ENCODE measurements at places on chromosomes 2 and 18.

GRCh38 chr2:48727560-48727959 is 28.0 kb downstream of the LHCGR start:
- no peak for DNase-seq

GRCh38 chr2:200483729-200484198 is 26.1 kb downstream of the KCTD18 start:
- DNase-seq, result no peak

GRCh38 chr18:39698436-39698835 is 2132.8 kb upstream of the CELF4 start:
- DNase-seq, result no peak

- no peak for DNase-seq
Observed at GRCh38 chr2:195279840-195280427, 377.1 kb upstream of the SLC39A10 start.

DNA sequence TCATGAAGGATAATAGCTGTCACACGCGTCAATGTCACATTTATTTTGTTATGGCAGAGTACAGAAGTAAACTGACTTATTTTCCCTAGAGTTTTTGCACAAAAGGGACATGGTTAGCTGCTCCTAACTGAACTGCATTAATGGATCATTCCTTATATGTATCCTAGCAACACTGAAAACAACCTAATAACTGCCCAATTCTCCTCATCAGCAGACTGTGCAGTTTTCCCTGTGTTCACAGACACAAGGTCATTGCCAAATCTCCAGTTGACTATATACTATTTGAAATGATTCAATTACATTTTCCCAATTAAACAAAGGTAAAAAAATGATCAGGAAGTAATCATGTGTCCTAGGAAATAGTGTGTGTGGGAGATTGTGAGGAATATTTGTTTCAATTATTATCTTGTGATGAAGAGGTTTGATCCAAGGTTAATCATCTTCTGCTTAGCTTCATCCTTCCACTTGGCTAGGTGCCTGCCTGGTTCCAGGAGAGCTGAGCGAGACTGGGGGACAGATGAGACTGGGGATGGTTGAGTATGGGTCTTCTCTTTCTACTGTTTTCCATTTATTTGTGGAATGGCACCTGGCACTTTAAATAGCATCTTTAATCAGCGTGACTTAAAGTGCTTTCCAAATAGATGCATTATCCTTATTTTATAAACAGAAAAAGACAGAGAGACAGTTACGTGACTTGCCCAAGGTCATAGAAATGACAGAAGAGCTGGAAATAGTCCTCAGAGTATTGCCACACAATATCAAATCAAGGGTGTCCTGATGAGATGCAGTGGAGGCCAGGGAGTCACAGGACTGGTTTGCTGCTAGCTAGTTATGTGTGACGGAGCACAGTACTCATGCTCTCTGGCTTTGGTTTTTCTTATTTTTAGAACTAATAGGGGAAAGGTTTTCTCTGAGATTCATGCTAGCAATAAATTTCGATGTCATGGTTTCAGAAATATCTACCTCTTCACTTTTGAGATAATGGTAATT is 335.6 kb downstream of the PIK3C3 start:
- no peak for DNase-seq

GRCh38 chr2:68971591-68972231 is 2.7 kb upstream of the GKN1 start:
- DNase-seq, result peak; percentile 8

DNA sequence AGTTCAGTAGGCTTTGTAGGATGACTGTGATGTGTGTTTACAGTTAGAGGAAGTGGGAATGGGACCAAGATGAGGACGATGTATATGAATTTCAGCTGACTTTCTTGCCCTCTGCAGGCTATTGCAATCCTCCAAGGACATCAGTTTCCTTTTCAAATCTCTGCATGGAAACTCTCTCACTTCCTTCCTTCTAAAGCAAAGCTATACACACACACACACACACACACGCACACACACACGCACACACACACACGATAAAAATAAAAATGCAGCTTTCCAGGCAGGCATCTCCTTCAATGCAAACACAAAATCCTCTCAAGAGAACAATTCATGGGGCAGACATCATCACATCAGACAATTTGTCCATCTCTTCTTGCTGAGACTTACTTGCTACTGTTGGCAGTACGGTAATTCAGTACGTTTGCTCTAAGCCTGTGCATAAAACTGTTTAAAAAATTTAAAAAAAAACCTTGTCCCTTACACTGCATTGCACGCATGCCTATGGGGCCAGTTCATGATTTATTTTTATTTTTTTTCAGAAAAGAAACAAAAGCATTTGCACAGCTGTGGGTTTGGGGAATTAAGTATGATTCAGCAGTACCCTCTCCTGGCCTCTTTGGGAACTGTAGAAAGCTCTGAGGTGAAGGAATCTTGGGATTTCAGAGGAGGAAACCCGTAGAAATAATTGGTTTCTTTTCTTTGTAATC is 27.1 kb upstream of the ICOS start:
- no peak for DNase-seq

Measured in stimulated activated effector memory CD8-positive, alpha-beta T cell treated with anti-CD3 and anti-CD28 coated beads, Interleukin-12 subunit alpha, Interleukin-12 subunit beta, amount 100 ng/mL, for 72 hours (primary cell).